ENCODE measurements at places on chromosomes 12 and 14. TPM values are rescaled to one million over a fixed set of nuclear protein-coding genes. Genes with fewer than 3 reads are reported as not detected.

DNA sequence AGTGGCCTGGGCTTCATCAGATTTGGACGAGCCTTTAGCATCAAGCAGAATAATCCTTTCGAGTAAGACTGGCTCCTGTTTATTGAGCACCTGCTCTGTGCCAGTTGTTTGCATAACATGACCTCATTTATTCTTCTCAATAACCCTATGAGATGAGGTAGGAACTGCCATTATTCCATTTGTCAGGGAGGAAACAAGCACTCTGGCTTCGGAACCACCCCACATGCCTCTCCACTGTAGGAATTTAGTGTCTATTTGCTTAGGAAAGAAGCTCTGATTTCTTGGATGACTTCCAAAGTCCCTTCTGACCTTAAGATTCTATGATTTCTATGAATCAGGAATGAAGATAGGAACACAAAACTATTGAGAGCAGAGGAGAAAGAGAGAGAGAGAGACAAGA lies 11.0 kb downstream of the SAMD4A start:
- H3K4me1 ChIP-seq = no peaks in the 10 kb centered on the region
- H3K27me3 ChIP-seq = no peaks in the 10 kb centered on the region
- H3K4me3 ChIP-seq = no peak overlapping the region
- DNase-seq = no peak
- H3K27ac ChIP-seq = no peak overlapping the region

- no peaks in the 10 kb centered on the region for H3K4me1 ChIP-seq
- DNase-seq = no peak
These were observed 180.9 kb downstream of the CALM1 start for GRCh38 chr14:90577661-90578282.

DNA sequence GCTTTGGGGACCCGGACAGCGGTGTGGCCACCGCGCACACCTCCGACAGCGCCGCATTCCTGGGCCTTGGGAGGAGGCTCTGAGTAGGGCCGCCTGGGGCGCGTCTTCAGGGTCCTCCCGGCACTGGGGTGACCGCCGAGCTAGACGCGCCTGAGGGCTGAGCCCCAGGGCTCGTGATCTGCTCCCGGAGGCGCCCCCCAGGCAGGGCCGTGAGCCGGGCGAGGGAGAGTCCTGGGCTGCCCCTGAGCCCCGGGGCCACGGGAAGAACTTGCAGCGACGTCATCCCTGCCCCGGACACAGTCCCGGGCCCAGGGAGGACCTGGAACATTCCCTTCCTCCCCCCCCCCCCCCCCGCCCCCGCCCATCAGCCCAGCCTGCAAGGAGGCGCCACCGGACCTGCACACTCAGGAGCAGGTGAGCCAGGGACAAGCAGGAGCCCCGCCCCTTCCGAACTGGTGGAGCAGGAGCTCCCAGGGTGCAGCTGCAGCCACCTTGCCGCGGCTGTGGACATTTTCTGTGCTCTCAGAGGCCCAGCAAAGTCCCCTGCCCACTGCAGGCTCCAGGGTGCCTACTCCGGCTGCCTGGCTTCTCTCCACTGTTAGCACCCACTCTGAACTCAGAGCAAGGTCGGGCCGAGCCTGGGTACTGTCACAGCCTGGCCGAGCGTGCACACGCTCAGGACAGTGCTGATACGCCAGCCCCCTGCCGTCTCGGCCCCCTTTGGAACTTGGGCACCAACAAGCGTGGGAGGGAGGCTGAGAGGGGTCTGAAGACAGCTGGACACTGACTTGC lies 50.7 kb downstream of the A2M start:
- peak; percentile 73 for DNase-seq
- no peaks in the 10 kb centered on the region for H3K36me3 ChIP-seq
- no peaks in the 10 kb centered on the region for H3K4me1 ChIP-seq
- peak overlapping the region; percentile 85 for H3K4me3 ChIP-seq
- H3K27me3 ChIP-seq = no peaks in the 10 kb centered on the region

DNA sequence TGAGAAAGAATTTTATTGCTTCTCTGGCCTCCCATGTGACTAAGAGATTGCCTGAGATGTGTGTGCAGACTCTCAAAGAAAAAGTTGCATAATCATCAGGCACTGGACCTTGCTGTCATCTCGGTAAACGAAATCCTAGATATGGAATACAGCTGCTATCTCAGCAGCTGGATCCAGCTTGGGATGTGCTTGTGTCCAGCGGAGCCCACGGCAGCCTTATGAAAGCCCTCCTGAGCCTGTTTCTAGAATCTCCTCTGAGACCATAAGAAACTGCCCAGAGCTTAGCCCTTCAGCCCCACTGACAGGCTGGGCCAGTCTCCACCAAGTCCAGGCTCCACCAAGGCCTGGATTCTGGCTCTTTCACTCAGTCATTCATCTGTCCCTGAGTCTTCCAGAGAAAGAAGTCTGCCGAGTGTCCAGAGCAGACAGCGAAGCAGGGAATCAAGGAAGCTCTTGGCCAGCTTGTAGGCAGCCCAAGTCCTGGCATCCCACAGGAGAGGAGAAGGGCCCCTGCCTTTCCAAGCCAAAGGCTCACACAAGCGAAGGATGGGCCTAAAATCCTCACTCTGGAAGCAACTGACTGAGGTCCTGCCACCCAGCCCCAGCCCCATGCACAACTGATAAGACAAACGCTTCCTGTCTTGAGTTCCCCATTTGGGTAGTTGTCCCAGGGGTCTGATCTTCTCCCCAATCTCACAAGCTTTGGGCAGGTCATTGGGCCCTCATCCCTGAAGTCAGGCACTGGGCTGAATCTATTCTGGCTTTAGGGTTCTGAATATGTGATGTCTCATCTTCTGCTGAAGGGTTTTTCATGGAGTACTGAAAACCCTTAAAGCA lies 97.8 kb downstream of the SEC23A start:
- H3K27me3 ChIP-seq = no peaks in the 10 kb centered on the region
- DNase-seq = no peak
- H3K4me3 ChIP-seq = no peak overlapping the region

DNA sequence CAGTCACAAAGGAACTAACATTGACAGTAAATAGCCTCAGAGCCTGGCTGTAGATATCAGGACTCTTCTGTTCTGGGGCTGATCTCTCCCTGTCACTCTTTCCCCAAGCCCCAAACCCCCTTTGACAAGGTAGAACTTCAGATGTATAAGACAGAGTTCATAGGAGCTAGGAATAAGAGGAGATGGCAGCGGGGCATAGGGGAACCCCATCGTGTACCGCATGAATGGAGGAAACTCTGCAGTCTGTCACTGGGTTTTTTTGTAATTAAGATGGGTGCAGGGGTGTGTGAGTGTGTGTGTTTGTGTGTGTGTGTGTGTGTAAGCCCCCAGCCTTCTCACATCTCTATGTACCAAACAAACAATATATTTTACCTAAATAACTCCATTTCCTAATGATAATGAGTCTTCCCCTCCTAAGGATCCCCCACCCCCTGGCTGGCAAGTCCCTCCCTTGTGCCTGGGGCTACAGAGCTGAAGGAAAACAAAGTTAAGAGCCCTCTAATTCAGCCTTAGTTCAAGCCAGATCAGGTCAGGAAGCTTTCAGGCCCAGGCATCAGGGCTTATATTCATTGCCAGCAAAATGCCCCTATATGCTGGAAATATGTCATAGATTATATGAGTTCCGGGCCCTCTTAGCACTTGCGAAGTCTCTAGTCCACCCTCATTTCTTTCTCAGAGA lies 9.1 kb upstream of the HOXC4 start:
- H3K4me1 ChIP-seq = peaks cover 11% of the 10 kb centered on the region
- H3K27ac ChIP-seq = no peak overlapping the region
- no peaks in the 10 kb centered on the region for H3K36me3 ChIP-seq
- H3K27me3 ChIP-seq = no peaks in the 10 kb centered on the region

DNA sequence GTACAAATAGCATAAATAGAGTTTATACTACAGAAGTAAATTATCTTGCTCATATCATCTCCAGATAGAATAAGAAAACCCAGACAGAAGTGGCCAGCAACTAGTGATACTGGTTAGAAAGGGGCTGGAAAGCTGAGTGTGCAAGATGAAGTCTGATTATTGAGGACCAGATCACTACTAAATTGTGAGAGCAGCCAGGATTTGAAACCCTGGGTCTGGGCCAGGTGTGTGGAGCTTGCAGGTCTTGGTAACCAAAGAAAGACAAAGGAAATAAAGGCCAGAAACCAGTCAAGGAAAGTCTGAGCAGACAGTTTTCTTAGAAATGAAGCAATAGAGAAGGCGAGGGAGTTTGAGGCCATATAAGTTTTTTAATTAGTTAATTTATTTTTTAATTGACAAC lies 611.8 kb downstream of the ETNK1 start:
- no peak overlapping the region for H3K27ac ChIP-seq
- H3K4me3 ChIP-seq = no peak overlapping the region

DNA sequence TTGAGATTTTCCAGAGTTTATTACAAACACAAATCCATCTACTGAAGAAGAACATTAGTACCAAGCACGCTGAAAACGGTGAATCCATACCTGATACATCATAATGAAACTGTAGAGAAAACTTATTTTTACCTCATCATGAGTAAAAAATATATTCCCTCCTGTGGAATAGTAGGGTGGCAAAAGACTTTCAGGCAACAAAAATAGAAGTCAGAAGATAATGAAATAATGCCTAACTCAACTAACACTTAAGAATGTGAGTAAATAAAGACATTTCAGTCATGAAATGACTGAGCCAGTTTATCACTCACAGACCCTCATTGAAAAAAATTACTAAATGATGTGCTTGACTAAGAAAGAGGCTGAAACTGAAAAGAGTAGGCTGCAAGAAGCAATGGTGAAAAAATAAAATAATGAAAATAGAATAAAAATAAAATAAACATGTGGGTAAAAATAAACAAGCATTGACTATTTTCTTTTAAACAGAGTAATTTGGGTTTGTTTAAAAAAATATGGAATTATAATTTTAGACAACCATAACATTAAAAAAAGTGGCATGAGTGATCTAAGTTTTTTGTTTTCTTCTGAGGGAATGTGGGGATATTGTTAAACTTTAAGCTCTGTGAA lies 148.6 kb downstream of the ASCL1 start:
- H3K4me1 ChIP-seq = no peaks in the 10 kb centered on the region
- H3K4me3 ChIP-seq = no peak overlapping the region
- H3K27me3 ChIP-seq = no peaks in the 10 kb centered on the region
- no peak for DNase-seq
- H3K27ac ChIP-seq = no peak overlapping the region

DNA sequence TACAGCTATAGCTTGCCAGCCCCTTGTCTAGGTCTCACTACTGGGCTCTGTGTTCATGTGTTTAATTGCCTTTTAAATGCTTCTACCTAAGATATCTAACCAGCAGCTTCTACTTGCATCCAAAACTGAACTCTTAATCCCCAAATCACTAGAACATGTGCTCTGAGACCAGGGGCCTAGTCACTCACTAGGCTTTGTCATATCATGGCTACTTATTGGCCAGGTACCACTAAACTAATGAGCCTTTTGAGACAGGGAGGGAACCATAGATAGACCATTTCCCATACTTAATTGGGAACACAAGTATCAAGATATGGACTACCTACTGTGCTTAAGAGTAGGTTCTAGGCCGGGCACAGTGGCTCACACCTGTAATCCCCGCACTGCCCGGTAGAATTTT lies 6.5 kb downstream of the HSP90B1 start:
- no peak overlapping the region for H3K4me3 ChIP-seq
- peaks cover 16% of the 10 kb centered on the region for H3K4me1 ChIP-seq
- no peaks in the 10 kb centered on the region for H3K27me3 ChIP-seq
- no peak for DNase-seq
- H3K36me3 ChIP-seq = no peaks in the 10 kb centered on the region
- no peak overlapping the region for H3K27ac ChIP-seq

DNA sequence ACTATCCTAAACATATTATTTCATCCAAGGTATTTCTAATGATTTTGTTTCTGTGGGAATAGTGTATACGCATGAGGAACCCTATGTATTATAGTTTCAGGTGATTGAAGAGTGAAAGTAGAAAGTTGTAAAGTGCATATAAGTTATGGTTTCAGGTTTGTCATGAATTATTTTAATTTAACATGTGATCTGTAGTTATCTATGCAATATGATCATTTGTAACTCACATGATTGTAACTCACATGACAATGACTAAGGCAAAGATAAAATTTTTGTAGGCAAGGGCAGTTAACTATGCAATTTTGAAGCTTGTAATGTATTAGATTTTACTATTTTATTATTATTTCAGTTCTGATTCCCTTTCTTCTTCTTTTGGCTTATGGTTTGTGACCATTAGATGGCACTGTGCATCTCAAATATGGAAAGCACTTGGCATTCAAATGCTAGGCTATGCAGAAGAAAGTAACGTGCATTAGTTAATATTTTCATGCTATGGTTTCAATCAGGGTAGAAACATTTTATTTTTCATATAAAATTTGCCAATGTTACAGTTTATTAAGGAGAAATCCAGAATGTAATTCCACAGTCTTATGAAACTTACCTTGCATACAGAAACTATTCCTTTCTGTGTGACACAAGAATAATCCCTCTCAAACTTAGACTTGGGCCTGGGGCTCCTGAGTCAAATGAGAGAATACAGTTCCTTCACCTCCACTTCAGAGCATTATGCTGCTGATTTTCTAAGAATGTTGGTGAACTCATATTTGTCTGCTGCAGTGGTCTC lies 15.8 kb upstream of the TMEM30B start:
- no peaks in the 10 kb centered on the region for H3K36me3 ChIP-seq
- no peaks in the 10 kb centered on the region for H3K27me3 ChIP-seq

- no peak for DNase-seq
- no peaks in the 10 kb centered on the region for H3K36me3 ChIP-seq
- H3K27me3 ChIP-seq = no peaks in the 10 kb centered on the region
- no peak overlapping the region for H3K4me3 ChIP-seq
- H3K27ac ChIP-seq = no peak overlapping the region
These were observed 241.6 kb downstream of the EGLN3 start for GRCh38 chr14:33709283-33709682.

DNA sequence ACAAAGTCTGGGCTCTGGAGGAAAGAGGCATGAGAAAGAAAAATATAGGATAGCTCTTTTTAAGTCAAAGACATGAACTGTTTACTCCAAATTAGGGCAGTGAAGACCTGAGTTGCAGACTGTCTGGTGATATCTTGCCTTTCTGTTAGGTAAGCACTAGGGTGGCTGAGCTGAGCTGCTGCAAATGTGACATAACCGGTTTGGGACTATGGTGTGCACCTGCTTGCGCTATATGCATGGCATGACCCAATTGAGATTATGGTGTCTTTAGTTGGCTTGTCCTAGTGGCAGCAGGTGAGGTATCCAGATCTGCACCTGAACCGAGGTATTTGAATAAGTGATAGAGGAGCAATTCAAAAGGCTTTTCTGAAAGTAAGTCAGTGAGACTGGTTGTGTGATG lies 345.6 kb downstream of the APAF1 start:
- no peaks in the 10 kb centered on the region for H3K4me1 ChIP-seq
- H3K4me3 ChIP-seq = no peak overlapping the region
- H3K36me3 ChIP-seq = no peaks in the 10 kb centered on the region
- H3K27ac ChIP-seq = no peak overlapping the region
- DNase-seq = no peak

- H3K27me3 ChIP-seq = no peaks in the 10 kb centered on the region
- no peaks in the 10 kb centered on the region for H3K4me1 ChIP-seq
- H3K4me3 ChIP-seq = no peak overlapping the region
These were observed 7.2 kb downstream of the MGP start for GRCh38 chr12:14878488-14878887.

The TAS2R13 gene
- total RNA-seq = 0.51 TPM

The EFS gene
- 13.2 TPM for total RNA-seq

The AQP6 gene
- total RNA-seq = 0.35 TPM
